EL (cell line): ENCODE measurements at places on chromosomes 7 and 10.

DNA sequence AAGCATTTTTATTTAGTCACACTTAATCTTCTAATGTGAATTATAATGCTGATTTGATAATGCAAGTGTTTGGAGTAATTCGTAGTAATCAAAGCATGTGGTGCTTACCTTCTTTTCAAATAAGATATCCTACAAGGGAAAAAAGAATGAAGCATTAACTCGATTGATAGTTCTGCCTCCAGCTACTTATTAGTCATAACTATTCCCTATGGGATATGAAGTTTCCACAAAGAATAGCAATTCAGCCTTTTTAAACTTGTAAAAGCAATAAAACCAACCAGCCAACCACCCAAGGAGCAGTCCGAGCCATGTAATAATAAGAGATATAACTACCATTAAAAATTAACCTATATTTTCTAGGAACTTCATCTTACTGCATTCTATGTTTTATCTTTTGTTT, 11.6 kb downstream of the COL28A1 start:
- no peak for DNase-seq

DNA sequence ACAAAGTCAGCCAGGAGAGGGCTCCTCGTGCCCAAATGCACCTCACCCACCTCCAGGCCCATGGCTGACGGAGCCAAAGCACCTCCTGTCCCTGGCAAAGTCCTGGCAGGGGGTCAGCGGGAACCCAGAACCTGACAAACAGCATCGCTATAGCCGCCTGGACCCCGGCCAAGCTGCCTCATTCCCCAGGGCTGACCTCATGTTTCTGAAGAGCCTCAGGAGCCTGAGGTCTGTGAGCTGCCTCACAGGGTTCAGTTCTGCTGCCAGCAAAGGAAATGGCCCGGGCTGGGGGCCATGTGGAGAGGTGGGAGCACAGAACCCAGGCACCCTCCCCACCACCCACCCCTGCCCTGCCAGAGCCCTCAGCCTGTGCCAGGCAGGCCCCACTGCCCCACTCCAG, 4.2 kb upstream of the NANOS1 start:
- DNase-seq = peak; percentile 92

DNA sequence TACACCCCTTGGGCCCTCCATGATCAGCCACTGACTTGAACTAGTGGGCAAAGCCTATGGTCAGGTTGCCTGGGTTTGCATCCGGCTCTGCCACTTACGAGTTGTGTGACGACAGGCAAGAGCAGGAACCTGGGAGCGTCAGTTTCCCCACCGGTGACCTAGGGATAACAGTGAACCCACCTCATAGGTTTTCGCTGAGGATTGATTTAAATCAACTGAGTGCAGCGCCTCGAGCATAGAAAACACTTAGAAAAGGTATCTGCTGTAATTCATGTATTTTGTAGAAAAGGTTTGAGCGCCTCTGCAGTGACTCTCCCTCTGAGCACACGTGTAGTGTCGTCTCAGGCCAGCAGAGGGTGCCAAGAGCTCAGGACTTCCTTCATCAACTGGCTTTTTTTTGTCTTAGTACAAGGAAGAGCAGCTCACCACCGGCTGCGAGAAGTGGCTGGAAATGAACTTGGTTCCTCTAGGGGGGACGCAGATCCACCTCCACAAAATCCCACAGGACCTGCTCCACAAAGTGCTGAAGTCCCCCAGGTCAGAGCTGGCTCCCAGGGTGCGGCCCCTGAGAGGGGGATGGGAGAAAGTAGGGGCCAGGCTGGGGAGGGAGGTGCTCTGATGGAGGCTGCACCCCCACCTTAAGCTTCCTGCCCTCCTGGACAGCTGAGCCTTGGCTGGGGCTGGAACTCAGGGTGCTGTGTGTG, 27.7 kb downstream of the BTBD16 start:
- peak; percentile 74 for DNase-seq

GRCh38 chr7:75843613-75844116, 30.1 kb upstream of the CCL24 start:
- DNase-seq = no peak

DNA sequence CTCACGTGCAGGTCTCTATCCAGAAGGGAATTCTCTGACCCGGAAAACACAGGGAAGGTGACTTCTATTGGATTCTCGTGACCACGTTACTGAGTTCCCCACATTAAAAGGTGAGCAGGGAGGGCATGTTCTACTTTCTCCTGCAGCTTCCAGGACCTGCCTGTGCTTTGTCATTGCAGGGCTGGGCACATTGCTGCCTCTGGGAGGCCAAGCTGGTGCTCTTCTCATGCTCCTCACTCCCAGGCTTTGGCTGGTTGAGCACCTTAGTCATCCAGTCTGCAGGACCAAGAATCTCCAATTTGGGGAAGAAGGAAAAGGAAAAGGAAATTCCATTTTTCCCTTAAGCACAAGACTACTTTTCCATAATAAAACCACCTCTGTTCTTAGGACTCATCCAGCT, 86.5 kb upstream of the TMEM72 start:
- DNase-seq = no peak

DNA sequence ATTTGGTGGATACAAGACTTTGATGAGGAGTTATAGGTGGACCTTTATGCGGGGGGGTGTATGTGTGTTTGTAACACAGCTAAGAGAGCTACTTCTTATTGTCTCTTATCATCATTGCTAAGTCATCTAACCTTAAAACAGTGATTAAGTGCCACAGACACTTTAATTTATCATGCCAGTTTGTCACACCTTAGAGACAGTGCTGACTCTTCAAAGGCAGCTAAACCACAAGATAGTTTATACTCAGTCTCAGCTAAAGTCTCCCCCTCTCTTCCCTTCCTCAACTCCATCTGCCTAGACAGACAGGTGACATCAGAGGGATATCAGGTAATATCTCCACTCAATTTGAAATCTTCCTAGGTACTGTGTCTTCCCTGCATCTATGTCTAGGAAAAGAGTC, 42.2 kb downstream of the MYPN start:
- DNase-seq = no peak

- DNase-seq = no peak
Observed at GRCh38 chr7:120617275-120617674, 240.7 kb downstream of the TSPAN12 start.

DNA sequence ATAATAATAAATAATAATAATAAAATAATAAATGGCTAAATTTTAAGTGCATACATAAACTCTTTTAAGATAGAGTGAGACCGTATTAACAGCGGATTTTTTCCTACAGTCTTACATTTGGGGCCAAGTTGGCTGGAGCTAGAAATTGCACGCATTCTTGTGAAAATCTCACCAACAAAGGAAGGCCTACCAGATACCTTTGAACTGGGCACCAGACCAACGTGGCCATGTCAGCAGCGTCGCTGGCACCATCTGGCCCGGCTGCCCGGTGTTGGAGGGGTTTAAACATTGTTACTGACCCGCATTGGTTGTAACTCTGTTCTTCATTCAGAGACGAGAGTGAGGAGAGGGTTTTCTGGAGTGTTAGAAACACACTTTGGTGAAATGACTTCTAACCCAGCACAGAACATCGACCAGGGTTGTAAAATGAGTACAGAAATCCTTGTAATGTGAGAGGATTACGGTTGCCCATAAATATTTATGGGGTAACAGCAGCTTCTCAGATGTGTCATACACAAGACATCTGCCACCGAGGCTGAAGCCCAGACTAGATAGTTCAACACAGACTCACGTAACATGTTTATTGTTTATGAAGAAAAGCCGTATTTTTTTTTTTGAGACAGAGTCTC, 34.6 kb upstream of the UNCX start:
- DNase-seq = peak; percentile 90

GRCh38 chr10:56496186-56496486, 135.1 kb upstream of the ZWINT start:
- no peak for DNase-seq

GRCh38 chr7:73605601-73606220, 18.6 kb downstream of the MLXIPL start:
- no peak for DNase-seq

GRCh38 chr7:159042103-159042502, 102.6 kb downstream of the VIPR2 start:
- DNase-seq = no peak

GRCh38 chr7:139300390-139300789, 40.7 kb upstream of the FMC1 start:
- no peak for DNase-seq
